ENCODE measurements at places on chromosomes 7 and 10. TPM values are rescaled to one million over a fixed set of nuclear protein-coding genes. Genes with fewer than 3 reads are reported as not detected.

GRCh38 chr10:11147722-11148121 lies 130.1 kb downstream of the CELF2 start:
- no peak for DNase-seq

MLLT10 gene
- 11.3 TPM for polyA plus RNA-seq

DNA sequence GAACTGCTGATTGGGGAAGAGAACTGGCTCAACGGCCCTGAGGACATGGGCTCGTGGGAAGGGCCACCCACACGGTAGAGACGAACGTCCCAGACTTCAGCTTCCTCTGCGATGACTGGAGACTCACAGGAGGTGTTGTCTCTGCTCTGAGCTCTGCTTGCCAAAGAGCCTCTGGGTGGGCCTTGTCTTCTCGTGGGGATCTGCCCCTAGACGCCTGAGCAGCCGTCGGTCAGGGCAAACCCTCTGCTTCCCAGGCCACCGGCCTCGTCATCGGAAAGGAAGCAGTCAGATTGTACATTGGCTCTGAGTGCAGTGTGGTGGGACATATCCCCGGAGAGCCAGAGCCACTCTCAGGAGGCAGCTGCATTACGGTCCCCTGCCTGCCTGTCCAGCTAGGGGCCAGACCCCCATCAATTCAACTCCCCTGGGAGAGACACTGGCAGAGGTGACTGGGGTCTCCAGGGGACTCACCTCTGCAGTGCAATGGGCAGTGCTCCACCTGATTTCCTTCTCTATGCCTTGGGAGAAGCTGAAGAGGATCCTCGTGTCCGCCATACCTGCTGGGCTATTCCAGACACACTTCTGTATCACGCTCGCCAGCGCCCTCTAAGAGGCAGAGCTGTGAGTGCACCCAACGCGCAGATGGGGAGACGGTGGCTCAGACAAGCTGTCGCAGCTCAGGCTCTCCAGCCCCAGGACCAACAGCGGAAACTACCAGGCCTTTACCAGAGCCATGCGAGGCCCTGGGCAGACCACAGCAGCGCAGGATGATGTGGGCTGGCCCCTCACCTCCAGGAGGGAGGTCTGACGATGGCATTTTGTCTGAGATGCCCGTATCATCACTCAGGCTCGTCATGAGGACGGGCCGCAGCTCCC lies 227.4 kb downstream of the TCERG1L start:
- DNase-seq: no peak

DNA sequence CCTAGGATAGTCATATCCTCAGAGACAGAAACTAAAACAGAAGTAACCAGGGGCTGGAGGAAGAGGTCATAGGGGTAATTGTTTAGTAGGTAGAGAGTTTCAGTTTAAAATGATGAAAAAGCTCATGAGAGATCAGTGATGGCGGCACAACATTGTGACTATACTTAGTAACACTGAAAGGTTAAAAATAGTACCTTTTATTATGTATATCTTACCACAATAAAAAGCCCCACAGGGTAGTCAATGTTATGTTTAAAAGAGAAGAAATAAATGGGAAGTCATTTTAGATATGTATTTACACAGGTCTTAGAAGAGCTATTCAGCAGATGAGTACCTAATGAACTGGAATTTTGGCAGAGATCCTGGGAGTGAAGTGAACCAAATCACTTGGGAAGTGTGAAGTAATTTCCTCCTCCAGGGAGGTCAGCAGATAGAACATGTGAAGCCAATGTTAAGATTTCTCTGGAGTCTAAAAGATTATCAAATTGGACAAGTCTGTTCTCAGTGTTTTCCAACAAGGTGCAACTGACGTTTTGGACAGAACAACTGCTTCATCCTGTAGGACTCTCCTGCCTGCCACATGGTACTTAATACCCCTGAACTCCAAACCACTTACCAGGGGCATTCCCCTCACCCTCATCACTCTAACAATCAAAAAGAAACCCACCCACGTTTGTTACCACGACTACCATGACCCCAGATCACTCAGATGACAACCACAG lies 6.4 kb downstream of the CDCA7L start:
- no peak for DNase-seq

IQUB gene
- polyA plus RNA-seq: 0.15 TPM
